Dermis lymphatic vessel endothelial cell (primary cell): ENCODE measurements at places on chromosomes 5 and 9. TPM values are rescaled to one million over a fixed set of nuclear protein-coding genes. Genes with fewer than 3 reads are reported as not detected.

The IL31RA gene
- 0.11 and 0.17 TPM in 2 replicates for total RNA-seq

The REEP2 gene
- total RNA-seq = 0.65 and 1.0 TPM in 2 replicates

The ZNF484 gene
- total RNA-seq = 9.6 and 14.0 TPM in 2 replicates

The FOXD4L4 gene
- total RNA-seq = under 0.01 and 0.09 TPM in 2 replicates

The TMEM174 gene
- total RNA-seq = not detected in 2 replicates

The BARHL1 gene
- not detected in 2 replicates for total RNA-seq

The PCDHA9 gene
- total RNA-seq = under 0.01 and 0.09 TPM in 2 replicates

The TRPM6 gene
- total RNA-seq = 0.09 and 0.33 TPM in 2 replicates

The LIX1 gene
- total RNA-seq = not detected in 2 replicates

The NR4A3 gene
- 0.09 and 0.76 TPM in 2 replicates for total RNA-seq

The PTGES gene
- 0.09 and 0.65 TPM in 2 replicates for total RNA-seq

The ELAVL2 gene
- total RNA-seq = 0.22 and 0.26 TPM in 2 replicates

The SHC3 gene
- 0.17 and 0.33 TPM in 2 replicates for total RNA-seq

The PCDHGB1 gene
- total RNA-seq = 0.76 and 1.6 TPM in 2 replicates

The ANXA2R gene
- 10.5 and 15.2 TPM in 2 replicates for total RNA-seq

The MARCOL gene
- total RNA-seq = not detected in 2 replicates

The RASEF gene
- total RNA-seq = under 0.01 and 0.09 TPM in 2 replicates

The HTR4 gene
- not detected in 2 replicates for total RNA-seq

The PCDHGB4 gene
- 6.7 and 11.3 TPM in 2 replicates for total RNA-seq

The CATSPER3 gene
- total RNA-seq = under 0.01 and 0.17 TPM in 2 replicates

The TTC23L gene
- total RNA-seq = 0.09 and 0.22 TPM in 2 replicates

The SPATA31C1 gene
- total RNA-seq = not detected in 2 replicates

The PCDHA8 gene
- total RNA-seq = under 0.01 and 0.09 TPM in 2 replicates

The GFI1B gene
- total RNA-seq = under 0.01 TPM in 1 of 2 replicates, not detected in the other

The NMUR2 gene
- not detected in 2 replicates for total RNA-seq

The MYMK gene
- total RNA-seq = not detected in 2 replicates

The ANKRD18A gene
- total RNA-seq = not detected in 2 replicates
